SHP77 (cell line): ENCODE measurements at places on chromosomes 1 and 21.

DNA sequence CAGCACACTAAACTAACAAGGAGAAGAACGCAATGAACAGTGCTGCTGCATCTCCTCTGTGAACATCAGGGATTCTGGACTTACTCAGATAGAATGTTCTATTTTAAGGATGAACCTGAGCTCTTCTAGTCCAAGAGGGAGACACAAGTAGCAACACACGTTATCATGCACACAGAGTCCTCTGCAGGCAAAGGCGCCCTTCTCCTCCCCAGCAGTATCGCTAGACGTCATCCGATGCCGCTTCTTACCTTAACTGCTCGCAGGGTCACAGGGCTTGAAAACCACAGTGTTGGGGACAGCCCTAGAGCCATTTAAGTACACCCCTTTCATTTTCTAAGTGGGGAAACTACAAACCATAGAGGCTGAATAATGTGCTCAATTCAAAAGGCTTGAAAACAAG is 74.5 kb downstream of the HIVEP3 start:
- no peak for DNase-seq

DNA sequence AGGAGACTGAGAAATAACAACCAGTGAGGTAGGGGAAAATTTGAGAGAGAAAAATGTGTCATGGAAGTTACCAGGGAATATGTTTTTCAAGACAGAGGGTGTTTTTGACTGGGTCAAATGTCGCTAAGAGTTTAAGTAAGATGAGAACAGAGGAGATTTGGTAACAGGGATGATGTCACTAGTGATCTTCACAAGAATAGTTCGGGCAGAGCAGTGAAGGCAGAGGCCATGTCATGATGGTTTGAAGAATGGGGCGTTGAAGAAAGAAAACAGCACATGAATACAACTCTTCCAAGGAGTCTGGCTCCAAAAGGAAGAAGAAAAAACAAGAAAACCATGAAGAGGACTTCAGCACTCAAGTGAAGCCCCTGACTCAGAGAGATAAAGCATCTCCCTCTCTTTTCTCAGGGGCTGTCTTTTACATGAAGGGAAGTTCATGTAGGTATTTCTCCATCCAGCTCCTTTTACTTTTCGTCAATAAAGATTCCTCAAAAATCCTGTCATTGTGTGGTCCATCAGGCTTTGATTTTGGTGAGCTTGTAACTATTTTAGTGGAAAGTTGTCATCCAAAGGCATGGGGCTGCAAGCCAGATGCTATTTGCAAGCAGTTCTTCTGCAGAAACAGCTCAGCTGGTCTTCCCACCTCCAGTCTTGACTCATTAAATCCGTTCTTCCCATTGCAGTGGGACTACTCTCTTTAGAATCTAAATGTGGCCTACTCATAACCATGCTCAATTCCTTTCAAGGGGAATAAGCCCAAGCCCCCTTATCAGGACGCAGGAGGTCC is 397.3 kb downstream of the LMX1A start:
- no peak for DNase-seq

DNA sequence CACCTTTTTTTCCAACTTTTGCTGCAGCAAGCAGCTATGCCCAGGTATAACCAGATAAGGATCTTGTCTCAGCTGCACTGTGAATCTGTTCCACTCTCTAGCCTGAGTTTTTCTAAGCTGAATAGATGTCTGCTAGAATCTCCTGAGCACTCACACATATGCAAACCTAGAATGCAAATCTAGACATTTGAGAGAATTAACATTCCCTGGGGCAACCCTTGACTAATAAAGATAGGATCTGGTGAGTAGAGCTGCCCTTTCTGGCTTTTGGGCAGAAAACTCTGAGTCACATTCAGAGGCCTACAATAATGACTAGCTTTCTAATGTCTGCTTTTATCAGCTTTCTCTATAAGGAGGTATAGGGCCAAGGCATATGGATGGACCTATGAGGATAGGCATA is 61.4 kb upstream of the BARHL2 start:
- DNase-seq: no peak

DNA sequence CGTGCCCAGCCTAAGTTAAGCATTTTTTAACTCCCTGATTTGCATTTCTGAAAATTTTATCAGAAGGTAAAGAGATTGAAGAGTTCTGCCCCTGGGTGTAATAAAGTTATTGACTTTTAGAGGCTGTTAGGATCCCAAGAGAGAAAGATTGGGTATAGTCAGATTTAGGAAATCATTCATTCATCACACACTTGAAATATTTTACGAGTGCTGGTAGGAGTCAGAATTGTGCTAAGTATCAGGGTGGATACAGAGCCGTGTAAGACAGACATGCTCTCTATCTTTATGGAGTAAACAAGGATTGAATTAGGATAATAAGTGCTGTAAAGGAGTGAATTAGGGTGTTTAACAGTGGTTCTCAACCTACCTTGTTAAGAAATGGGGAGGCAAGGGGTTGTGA is 3.0 kb downstream of the SZT2 start:
- DNase-seq: no peak

DNA sequence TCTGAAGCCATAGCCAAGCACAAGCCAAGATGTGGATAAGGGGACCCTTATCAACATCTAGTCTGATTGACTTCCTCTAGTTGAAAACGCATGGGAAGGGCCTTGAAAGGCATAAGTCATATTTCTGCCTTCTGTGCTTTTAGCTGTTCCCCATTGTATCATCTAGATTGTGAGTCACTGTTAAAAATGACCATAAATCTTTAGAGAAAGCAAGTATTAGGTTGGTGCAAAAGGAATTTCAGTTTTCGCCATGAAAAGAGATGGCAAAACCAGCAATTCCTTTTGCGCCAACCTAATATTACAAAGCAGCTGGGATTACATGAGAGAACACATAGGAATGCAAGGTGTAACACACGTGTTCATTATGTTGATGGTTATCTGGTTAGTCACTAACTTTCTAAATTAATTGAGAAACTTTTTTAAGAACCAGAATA is 63.6 kb downstream of the CLIC6 start:
- no peak for DNase-seq

DNA sequence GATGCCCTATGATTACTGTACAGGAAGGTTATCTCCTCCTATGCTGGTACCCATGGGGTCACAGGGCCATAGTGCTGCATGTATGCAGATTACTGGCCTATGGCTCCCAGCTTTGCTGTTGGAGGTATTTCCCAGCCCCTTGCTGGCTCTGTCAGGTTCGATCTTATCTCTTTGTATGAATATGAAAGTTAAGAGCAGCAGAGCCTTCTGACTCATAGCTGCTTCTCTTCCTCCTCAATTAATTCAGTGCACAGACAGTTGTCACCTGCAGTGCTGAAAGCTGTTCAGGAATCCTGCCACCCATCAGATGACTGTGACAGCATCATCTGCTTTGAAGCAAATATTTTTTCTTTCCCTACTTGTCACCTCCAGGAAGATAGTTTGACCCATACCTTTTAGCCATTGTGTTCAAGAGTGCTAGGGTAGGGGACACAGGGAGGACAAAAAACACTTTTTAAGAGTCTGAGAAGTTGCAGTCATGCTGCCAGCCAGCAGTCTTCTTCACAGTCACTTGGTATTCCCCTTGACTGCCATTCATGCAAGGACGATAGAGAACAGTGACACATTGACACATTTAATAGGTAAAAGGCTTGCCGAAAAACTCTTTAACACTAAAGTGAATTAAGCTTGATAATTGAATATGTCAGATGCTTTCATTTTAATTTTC is 73.1 kb downstream of the KIF1B start:
- DNase-seq: no peak

DNA sequence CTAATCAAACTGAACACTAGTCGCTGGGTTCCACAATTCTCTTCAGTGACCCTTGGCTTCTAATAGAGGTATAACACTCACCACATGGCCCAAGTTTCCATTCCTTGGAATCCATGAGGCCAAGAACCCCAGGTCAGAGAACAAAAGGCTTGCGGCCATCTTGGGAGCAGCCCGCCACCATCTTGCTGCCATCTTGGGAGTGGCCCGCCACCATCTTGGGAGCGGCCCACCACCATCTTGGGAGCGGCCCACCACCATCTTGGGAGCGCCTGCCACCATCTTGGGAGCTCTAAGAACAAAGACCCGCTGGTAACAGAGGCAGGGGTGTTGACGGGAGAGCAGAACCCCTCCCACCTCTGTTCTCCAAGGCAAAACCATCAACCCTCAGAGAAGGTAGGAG is 493.4 kb downstream of the MATN1 start:
- DNase-seq: no peak

GRCh38 chr1:81920886-81921285 is 120.2 kb downstream of the ADGRL2 start:
- no peak for DNase-seq
